ENCODE measurements at places on chromosomes 2 and 18.

DNA sequence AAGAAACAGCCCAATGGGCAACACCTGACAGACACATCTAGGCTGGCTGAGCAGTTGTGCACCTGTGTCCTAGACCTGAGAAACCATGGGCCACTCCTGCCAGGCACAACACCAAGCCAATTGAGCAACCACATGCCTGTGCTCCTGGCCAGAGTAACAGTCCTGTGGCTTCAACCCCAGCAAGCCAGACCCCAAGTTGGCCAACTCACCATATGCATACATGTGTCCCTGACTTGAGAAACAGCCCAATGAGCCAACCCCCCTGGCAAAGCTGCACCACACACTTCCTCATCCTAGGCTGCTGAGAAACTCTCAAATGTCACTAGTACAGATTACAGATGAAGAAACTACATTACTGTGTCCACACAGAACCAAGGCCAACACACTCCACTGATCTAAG lies 36.6 kb downstream of the USP34 start:
- DNase-seq = no peak

DNA sequence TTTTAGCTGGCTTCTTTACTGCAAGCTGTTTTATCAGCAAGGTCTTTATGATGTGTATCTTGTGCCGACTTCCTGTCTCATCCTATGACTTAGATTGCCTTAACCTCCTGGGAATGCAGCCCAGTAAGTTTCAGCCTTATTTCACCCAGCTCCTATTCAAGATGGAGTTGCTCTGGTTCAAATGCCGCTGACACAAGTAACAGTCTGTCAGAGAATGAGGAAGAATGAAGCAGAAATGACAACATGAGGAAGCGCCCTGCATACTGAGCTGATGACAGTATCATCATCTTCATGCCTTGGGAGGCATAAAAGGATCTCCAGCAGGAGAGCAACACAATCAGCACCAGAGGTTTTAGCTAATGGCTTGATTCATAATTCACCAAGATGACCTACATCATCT lies 309.4 kb downstream of the NBAS start:
- DNase-seq = no peak

GRCh38 chr2:237324837-237325236 lies 89.1 kb downstream of the COL6A3 start:
- DNase-seq = no peak

DNA sequence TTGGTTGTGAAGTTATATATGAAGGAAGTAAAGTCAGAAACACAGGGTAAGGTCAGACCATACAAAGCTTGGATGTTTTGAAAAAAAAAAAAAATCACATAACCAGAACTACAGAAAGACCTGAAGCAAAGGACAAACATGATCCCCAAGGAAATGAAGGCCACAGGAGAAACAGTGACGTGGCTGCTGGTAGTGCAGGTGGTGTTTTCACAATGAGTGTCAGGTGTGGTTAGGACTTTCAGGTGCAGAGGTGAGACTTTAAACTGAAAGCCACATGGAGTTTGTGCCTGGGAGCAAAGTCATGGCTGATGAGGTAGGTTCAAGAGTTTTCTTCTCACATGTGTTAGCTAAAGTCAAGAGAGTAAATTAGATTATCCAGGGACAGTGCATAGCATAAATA lies 270.7 kb downstream of the PIEZO2 start:
- DNase-seq = no peak

GRCh38 chr2:10923008-10923375 lies 11.3 kb downstream of the KCNF1 start:
- no peak for DNase-seq

- no peak for DNase-seq
These were observed 40.5 kb downstream of the INO80C start for GRCh38 chr18:35457140-35457704.

GRCh38 chr2:125479143-125479636 lies 1176.8 kb upstream of the GYPC start:
- DNase-seq = no peak

GRCh38 chr2:98829581-98830270 lies 98.8 kb upstream of the MGAT4A start:
- DNase-seq = no peak

- DNase-seq = no peak
These were observed 58.6 kb downstream of the TSHZ1 start for GRCh38 chr18:75269124-75269680.

DNA sequence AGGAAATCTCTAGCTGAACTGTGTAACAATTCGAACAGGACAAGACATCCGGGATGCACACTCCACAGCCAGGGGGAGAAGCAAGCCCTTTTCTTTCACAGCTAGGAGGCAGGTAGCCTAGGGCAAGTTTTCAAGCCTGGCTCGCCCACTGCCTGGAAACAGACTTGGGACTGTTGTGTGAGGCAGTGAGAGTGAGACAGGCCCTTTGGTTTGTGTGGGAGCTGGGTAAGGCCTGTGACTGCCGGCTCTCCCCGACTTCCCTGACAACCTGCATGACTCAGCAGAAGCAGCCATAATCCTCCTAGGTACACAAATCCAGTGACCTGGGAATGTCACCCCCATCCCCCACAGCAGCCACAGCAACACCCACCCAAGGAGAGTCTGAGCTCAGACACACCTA lies 179.7 kb downstream of the WDPCP start:
- no peak for DNase-seq

DNA sequence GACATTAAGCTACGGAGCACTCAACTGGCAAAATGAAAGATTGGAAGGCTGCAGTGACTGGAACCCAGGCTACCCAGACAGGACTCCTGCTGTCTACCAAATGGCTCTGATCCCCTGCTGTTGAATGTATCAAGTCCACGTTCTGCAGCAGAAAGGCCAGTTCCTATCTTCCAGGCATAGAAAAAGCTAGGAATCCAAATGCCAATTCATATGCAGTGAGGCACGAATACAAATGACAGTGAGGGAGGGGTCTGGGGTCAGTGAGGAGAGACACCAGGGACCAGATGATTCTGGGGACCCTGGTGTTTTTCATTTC lies 5.3 kb downstream of the NRP2 start:
- no peak for DNase-seq

GRCh38 chr2:126953483-126953882 lies 54.8 kb downstream of the TEX51 start:
- DNase-seq = no peak

GRCh38 chr2:110100480-110100879 lies 15.1 kb downstream of the MALL start:
- no peak for DNase-seq

DNA sequence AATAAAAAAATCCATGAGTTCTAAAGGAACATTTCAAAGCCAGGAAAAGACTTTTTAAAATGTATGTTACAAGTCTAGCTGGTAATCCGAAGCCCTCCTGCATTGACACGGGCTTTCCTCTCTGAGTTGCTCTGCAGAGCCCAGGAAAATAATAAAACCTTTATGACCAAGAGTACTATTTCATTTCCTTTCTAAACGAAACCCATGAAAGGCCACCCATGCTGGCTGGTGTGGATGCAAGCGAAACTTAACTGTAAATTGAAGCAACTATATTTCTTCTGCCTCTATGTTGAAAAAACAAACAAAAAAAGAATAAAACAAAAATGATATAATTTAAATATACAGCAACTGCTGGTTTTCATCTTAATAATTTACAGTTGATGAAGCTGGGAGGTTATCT lies 41.3 kb upstream of the ZNF532 start:
- DNase-seq = no peak

DNA sequence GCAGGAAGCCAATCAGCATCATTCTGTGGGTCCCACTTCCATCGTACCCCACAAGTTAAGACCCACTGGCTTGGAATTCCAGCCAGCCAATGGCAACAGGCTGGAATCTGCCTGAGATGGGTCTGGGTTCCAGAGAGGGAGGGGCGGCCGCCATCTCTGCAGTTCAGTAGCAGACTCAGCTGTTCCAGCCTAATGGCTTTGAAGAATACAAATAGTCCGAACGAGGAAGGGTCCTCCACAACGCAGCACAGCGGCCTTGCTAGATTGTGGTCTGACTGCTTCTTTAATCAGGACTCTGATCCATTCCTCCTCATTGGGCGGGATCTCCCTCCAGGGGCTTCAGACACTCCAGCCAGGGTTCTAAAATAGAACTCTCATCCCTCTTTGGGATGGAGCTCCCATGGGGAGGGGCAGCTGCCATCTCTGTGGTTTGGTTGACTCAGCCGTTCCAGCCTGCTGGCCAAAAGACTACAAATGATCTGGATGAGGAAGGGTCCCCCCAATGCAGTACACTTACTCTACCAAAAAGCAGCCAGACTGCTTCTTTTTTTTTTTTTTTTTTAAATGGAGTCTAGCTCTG lies 42.7 kb upstream of the PAIP2B start:
- DNase-seq = no peak

DNA sequence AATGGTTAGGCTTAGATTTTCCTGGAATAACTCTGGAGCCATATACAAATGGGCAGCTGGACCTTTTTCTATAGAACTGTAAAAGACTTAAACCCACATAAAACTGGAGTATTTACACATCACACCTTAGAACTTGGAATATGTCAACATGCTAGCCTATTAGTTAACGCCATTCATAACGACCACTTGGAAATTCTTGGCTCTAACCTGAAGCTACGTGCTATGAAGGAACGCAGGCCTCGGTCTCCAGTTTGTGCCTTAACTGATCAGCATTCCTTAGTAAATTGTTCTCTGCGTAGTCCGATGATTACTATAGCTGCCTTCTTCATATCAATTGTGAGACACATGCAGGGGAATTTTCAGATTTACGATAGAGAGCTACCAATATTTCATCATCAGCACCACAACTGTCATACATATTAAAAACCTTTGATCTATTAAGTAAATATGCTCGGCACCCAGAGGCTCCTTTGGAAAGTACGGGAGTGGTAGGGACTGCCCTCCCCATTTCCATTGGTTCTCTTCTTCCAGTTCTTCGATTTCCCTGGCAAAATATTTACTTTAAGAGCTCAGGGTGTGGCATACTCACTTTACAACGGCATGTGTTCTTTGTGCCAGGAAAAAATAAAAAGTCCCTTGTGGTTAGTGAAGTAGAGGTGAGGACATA lies 17.5 kb upstream of the CCL20 start:
- DNase-seq = no peak

DNA sequence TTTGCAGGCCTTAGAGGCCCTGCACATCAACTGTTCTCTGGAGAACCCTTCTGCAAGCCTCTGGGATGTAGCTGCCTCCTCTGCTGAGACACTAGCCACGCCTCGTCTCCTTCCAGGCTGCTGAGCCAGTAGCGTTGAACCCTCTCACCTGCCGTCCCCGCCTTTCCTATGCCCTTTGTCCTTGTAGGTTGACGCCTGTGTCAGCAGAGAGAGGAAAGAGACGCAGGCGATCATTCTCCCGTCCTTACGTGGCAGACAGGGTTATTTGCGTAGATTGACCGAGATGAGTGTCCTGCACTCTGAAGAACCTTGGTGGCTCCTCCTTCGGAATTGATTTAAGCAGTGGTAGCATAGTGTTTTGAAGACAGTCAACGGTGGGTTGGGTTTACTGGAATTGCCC lies 27.8 kb downstream of the ID2 start:
- no peak for DNase-seq

- no peak for DNase-seq
These were observed 14.7 kb downstream of the PMS1 start for GRCh38 chr2:189799030-189799331.

- no peak for DNase-seq
These were observed 638.0 kb upstream of the VRK2 start for GRCh38 chr2:57408587-57408986.

- no peak for DNase-seq
These were observed 42.2 kb downstream of the METTL4 start for GRCh38 chr18:2529154-2529553.

DNA sequence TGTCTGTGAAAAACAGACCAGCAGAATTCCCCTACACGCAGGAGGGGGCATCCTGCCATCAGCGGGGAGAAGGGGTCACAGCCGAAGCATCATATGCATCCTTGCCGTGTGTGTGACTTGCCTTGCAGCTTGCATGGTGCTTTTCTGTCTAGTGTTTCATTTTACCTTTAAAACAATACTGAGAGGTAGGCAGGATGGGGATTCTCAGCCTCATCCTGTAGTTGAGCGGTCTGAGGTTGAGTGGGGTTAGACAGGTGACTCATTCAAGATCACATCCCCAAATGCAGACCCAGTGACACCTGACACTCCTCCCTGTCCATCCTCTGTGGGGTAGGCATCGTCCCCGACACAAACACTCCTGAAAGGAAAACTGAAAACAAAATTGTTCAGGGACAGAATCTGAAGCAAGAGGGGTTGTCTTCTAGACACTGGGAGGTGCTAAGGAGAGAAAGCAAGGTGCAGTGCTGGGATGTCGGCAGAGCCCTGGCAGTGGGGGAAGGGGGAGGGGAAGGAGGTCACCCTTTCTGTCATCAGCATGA lies 7.9 kb downstream of the ARL4C start:
- no peak for DNase-seq

DNA sequence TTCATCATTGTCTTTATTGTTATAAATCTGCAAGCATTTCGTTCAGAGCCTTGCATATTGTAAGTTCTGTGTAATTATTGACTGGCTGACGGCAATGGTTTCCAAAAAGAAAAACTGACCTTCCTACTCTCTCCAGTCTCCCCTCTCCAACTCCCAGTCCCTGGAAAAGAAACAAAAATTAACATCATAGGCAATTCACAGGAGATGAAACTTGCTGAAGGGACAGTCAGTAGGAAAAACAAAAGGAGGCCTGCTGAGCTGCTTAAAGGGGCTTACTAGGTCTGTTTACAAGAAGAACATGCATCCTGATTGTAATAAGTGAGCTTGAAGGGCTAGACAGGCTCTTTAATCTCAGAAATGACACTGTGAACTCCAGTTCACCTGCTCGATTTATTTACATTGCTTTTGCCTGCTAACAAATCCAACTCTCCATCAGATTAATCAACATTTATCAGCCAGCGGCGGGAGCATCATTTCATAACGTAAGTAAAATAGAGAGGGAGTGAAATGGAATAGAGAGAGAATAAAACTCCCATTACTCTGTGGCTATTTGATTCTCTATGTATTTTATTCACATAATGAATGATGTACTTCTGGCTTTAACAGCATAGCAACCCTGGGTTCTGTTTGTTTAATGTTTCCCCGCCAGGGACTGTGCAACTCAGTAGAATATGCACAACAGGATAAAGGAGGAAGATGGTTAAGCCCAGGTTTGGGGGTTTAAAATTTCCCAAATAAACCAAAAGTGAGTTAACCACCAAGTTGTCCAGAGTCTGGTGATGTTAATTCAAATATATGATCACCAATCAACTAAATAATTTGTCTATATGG lies 256.7 kb upstream of the SETBP1 start:
- no peak for DNase-seq

DNA sequence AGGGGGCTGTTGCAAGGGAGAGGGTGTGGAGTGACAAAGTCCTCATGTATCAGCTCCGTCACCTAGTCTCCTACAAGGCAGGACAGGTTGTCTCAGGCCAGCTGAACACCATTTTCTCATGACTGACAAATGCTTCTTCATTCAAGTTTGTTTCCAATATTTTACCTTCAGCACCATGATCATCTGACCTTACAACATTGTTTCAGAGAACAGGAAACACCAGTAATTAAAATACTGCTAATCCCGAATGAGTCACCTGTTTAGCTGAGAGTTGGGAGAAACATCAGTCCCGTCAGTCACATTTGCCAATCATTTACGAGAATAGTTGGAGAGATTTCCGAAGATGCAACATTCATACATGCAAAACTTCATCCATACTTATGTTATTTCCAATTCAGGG lies 25.7 kb upstream of the SP5 start:
- DNase-seq = no peak

- DNase-seq = no peak
These were observed 77.8 kb downstream of the GYPC start for GRCh38 chr2:126733795-126734194.

Data from stimulated activated CD4-positive, alpha-beta T cell treated with anti-CD3 and anti-CD28 coated beads, Interleukin-1b, Interleukin-23, amount 100 ng/mL, for 1 hour (primary cell).